ENCODE measurements at places on chromosomes 4 and X.

DNA sequence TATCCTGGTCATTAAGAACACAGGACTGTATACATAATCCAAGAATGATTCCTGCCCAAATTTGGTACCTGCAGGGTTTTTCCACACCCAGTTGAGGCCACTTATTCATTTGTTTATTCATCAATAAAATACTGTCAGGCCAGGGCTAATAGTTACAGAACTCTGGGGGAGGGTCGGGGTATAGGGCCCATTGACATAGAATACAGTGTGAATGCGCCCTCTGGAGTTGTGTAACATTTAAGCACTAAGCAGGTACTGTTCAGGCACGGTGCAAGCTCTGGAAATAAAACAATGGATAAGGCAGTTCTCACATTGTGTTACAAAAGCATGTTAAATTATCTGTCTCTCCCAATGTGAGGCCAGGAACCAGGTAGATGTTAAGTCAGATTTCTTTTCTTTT lies 30.8 kb upstream of the LRBA start:
- DNase-seq: no peak

- no peak for DNase-seq
Measured at GRCh38 chrX:5915783-5916182, 312.9 kb downstream of the NLGN4X start.

DNA sequence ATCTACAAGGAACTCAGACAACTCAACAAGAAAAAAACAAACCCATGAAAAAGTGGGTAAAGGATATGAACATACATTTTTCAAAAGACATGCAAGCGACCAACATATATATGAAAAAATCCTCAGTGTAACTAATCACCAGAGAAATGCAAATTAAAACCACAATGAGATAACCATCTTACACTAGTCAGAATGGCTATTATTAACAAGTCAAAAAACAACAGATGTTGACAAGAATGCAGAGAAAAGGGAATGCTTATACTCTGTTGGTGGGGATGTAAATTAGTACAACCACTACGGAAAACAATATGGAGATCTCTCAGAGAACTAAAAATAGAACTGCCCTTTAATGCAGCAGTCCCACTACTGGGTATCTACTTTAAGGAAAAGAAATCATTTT lies 12.1 kb downstream of the NIPAL1 start:
- no peak for DNase-seq

- no peak for DNase-seq
Measured at GRCh38 chr4:52195869-52196268, 144.8 kb downstream of the SPATA18 start.

- no peak for DNase-seq
Measured at GRCh38 chr4:26223155-26223554, 97.7 kb upstream of the RBPJ start.

- no peak for DNase-seq
Measured at GRCh38 chr4:43339435-43339834, 446.9 kb downstream of the GRXCR1 start.

DNA sequence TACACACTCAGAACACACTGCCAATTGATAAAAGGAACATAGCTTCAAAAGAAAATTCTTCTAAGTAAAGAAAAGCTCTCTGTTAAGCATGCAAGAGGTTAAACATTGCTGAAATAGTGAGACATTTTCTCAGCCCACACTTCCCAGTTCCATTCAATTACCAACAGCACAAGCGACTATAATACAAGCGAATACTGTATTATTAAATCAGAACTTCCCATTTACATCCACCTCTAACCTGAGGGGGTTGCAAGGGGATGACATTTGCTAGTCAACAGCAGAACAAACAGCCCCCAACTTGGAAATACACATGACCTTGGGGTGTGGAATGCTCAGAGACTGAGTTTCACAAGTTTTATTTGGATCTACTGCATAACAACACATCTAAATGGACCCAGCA lies 1.1 kb downstream of the FSTL5 start:
- no peak for DNase-seq

GRCh38 chr4:4775493-4776004 lies 83.9 kb upstream of the MSX1 start:
- no peak for DNase-seq

- no peak for DNase-seq
Measured at GRCh38 chrX:150202641-150203247, 160.4 kb upstream of the MAMLD1 start.

DNA sequence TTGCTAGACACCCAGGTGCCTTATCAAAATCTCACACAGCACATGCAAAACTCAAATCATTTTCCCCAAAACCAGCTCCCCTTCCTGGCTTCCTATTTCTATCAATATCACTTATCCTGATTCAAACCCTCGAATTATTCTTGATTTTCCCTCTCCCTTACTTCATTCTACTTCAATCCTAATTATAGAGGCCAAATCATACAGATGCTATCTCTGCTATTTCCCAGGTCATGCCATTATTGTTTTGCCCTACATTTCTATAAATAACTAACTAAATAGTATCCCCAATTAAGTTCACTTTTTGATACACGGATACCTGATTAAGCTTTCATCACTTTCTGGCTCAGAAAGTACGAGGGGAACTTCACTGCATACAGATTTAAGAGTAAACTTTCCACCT lies 62.4 kb downstream of the FBXL5 start:
- DNase-seq: no peak

DNA sequence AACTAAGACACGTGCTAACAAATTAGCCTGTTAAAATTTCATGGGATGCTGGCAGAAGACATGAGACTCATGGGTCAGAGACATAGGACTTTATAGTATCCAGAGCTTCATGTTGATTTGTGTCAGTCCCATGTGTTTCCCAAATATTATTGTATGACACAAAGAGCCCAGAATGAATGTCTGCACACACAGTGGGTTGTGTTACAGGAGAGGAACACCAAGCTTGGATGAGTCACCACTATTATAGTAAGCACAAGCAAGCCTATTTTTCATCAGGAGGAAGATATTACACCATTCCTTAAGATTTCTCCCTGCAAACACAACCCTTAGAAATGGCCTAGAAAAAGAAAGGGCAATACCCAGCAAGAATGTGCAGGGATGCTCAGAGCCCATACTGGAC lies 15.4 kb downstream of the BBS12 start:
- DNase-seq: no peak

DNA sequence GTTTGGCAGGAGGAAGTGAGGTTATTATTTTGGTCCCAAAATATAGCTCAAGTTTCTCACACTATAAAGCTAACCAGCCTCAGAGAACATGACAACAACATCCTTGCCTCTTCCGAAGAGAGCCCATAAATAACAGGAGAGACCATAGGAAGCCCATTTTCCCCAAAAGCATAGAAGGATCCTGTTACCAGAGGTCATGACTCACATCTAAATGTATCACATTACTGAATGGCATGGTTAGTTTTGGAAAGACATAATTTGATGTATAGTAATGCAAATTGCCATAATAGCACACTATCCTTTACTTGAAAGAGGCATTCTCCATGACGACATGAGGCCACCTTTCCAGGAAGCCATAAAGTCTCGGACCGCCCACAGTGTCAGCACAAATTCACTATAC lies 238.8 kb upstream of the GRIA3 start:
- DNase-seq: no peak

DNA sequence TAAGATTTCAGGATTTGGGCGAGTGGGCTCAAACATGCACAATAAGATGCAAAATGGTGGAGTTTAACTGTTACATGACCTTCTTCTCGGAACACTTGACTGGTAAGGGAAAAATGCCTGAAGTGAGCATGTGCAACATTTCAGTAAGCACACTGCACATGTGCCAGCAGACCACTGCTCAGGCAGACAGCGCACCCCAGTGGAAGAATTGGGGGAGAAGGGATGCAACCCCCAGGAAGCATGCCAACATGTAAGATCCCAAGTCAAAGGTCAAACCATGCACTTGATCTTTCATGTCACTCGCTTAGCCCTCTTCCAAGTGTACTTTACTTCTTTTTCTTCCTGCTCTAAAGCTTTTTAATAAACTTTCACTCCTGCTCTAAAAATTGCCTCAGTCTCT lies 256.3 kb downstream of the CENPC start:
- no peak for DNase-seq

- no peak for DNase-seq
Measured at GRCh38 chr4:75557696-75558095, 1.8 kb downstream of the ODAPH start.

DNA sequence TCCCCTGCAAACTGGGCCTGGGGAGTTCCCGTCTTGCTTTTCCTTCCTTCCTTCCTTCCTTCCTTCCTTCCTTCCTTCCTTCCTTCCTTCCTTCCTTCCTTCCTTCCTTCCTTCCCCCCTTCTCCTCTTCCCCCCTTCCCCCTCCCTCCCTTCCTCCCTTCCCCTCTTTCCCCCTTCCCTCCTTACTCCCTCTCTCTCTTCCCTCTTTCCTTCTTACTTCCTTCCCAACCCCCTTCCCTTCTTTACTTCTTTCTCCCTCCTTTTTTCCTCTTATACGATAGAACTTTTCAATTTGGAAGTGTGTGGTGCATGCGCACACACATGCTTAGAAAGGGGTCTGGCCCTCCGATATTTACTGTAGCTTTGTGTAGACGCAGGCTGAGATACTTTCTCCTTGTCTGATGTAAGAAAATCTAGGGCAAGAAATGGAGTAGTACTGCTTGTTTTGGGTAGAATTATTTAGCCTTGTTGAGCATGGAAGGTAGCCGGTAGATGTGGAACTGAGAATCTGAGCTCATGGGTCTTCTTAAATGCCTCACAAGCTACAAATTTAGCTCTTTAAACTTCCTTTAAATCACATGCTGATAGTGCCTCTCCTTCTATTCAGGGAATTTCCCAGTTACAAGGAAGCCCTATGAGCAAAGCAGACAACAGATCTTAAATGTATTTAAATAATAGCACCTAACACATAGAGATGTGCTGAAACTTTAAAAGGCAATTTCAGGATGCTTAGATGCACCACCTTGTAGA lies 189.6 kb downstream of the GPAT3 start:
- DNase-seq: no peak

- no peak for DNase-seq
Measured at GRCh38 chrX:85977218-85977617, 70.1 kb downstream of the CHM start.

- no peak for DNase-seq
Measured at GRCh38 chr4:87882321-87882720, 49.6 kb downstream of the MEPE start.

GRCh38 chr4:111016416-111016815 lies 393.5 kb upstream of the PITX2 start:
- no peak for DNase-seq

- DNase-seq: no peak
Measured at GRCh38 chr4:138174981-138175794, 67.0 kb downstream of the SLC7A11 start.

DNA sequence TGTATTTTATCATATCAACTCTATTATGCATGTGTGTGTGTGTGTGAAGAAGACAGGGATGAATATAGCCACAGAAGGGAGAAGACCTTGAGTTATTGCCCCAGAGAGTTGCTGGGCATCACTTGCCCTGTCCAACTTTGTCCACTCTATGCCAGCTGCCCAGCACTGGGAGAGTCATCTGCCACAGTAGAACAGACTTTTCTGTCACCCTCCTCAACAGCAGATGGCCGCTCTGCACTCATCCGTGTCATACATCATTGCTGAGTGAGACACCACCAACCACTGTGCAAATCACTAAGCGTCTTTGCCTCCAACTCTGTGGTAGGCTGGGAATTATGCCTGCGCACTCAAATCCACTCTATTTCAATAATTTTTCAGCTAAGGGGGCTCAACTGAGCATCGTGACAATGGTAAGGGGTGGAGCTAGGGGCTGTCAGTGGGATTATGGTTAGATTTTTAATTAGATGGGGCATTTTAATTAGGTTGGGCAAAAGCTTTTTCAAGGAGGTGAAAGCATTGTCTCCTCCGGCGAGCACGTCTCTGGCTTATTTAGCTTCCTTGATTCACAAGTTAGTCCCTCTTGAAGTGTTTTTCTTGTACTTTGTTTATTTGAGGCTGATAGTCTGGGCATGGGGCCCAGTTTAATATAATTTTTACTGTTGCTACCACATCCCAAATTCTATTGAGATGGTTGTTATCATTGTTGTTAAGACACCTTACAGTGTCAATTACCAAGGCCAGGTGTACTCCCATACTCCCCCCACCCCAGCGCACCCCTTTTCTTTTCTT lies 100.1 kb upstream of the KLF3 start:
- DNase-seq: no peak

GRCh38 chr4:182724414-182724813 lies 192.8 kb downstream of the DCTD start:
- DNase-seq: no peak

- no peak for DNase-seq
Measured at GRCh38 chr4:77376788-77377460, 219.9 kb downstream of the CCNG2 start.

DNA sequence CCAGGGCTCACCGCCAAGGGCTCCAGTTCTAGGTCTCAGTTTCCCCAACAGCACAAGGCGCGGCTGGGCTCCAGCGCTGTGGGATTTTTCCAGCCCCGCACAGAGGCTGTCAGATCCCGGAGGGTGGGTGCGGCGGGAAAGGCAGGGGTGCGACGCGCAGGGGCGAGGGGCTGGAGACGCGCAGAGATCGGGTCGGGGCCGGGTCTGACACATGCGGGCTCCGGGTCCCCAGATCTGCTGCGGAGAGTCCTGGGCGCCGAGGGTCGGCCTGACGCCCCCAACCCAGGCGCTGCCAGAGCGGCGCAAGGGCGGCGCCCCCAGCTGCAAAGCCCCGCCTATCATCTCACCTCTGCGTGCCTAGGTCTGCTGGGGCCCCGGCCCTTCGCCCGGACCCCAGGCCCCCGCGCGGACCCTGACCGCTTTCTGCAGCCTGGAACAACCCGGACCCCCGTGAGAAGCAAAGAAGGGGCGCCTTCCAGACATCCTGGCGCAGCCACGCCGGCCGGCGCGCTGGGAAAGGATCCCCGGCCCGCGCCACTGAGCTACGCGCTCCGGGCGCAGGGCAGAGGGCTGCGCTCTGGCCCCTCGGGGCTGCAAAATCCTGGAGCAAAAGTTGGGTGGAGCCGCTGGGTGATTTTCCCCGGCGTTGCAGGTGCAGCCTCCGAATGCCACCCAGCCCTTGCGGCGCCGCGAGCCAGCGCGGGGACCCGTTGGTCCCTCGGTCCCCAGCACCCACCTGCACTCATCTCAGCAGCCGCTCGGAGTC lies 486 bp downstream of the ABLIM2 start:
- no peak for DNase-seq

GRCh38 chr4:101175896-101176676 lies 171.2 kb downstream of the PPP3CA start:
- no peak for DNase-seq

- DNase-seq: no peak
Measured at GRCh38 chrX:110310896-110311295, 7.0 kb downstream of the AMMECR1 start.

- no peak for DNase-seq
Measured at GRCh38 chrX:145856181-145856580, 38.6 kb downstream of the SLITRK2 start.

DNA sequence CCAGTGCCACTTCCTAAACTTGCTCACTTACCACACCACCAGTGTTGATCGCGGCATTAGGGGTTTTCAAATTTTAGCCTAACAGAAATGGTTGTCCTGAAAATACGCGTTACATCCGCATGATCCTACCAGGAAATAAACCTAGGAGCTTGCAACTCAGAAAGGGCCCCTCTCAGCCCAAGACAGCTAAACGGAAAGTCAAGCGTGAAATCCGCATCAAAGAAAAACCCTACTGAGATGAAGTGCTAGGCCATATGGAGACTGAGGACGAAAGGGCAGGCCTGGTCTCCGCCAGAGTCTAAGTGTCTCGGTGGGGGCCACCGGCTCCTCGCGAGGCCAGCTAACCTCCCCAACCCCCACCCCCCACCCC lies 626 bp downstream of the YTHDC1 start:
- no peak for DNase-seq

GRCh38 chrX:40736170-40736505 lies 796 bp upstream of the MED14 start:
- DNase-seq: no peak

- no peak for DNase-seq
Measured at GRCh38 chrX:138651494-138651893, 60.0 kb downstream of the FGF13 start.

Data from GM12864 (cell line).